Activated T-cell treated with anti-CD3 and anti-CD28 coated beads, Interleukin-2, amount 50 U/mL, for 4 hours (primary cell): ENCODE measurements at places on chromosomes 2 and 18. TPM values are rescaled to one million over a fixed set of nuclear protein-coding genes. Genes with fewer than 3 reads are reported as not detected.

SLC1A4 gene
- 9.6 TPM for total RNA-seq

LTBP1 gene
- total RNA-seq = 0.22 TPM

GRCh38 chr2:39494784-39495251 lies 57.7 kb upstream of the MAP4K3 start:
- no peak for DNase-seq

DNA sequence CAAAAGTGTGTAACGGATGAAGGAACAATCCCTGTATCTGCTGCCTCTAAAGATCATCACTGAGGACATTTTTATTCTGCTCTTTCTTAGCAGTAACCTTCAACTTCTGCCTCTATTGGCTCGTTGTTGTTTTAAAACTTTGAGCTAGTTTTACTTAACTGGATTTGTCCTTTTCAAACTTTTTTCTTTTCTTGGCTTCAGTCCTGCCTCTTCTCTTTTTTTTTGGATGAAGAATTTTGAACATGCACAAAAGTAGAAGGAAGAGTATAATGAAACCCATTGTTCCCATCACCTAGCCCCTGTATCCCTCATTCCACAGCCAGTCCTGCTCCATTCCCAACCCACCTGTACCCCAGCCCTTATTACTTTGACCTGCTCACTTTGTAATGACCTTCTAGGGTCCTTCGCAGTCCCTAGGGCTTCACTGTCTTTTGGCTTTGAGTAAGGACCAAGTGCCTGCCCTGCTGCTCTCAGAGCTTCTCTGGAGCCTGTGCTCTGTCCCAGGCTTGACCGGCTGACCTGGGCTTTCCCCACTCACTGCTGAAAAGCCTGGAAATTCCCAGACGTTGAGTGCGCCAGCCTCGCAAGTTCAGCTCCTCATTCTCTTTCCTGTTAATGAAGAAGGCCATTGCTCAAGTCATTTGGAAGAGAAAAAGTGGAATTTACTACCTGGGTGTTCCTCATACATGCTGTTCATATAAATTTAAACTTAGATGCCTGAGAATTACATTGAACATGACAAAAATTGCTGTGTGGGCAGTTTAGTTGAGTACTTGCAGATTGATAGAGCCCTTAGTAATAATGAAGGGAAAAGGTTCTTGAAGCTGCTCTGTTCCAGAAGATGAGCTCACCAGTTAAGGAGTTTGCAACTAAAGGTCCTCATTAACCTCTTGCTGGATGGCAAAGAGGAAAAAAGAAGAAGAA lies 149.3 kb upstream of the ALPP start:
- no peak for DNase-seq

GRCh38 chr2:222653280-222653679 lies 2.6 kb downstream of the FARSB start:
- DNase-seq = no peak

DNA sequence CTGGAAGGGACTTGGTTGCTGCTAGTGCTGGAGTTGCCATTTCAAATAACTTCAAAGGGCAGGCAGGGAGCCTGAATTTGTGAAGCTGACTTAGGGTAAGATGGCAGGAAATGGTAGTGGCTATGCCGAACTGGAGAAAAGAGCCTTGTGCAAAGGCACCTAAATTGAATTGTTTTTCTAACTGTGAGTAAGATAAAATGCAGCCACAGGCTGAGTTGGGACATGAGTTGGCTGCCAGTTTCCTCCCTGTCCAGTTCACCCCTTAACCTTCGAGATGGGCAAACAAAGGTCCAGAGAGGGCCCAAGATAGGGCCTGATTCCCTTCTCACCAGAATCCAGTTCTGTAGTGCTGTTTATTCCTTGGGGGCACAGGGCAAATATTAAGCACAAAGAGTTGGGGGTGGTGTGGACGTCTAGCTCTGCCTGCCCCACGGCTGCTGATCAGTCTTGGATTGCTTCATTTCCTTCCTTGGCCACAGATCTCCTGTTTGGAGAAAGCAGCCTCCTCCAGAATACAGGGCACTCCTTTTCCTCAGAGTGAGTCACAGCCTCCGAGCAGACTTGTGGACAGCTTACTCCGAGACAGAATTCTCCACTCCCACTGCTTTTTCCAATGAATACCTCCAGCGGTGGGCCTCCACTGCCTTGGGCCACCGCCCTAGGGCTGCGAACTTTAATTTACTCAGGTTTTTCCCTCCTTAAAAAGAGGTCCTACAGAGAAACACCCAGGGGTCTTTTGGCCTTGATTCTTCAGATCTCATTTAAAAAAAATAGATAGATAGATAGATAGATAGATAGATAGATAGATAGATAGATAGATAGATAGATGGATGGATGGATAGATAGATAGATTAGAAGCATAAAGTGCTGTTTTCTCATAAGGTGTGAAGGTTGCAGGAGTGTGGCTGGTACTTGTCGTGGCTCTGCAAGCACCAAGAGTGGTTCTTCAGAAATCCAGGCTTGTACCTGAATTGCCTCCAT lies 18.4 kb upstream of the SLC20A1 start:
- DNase-seq = no peak
